ENCODE measurements at places on chromosomes 6 and 20.

GRCh38 chr20:9807136-9807535 lies 31.7 kb downstream of the PAK5 start:
- no peak for DNase-seq

GRCh38 chr6:167843023-167843422 lies 16.3 kb downstream of the AFDN start:
- no peak for DNase-seq

DNA sequence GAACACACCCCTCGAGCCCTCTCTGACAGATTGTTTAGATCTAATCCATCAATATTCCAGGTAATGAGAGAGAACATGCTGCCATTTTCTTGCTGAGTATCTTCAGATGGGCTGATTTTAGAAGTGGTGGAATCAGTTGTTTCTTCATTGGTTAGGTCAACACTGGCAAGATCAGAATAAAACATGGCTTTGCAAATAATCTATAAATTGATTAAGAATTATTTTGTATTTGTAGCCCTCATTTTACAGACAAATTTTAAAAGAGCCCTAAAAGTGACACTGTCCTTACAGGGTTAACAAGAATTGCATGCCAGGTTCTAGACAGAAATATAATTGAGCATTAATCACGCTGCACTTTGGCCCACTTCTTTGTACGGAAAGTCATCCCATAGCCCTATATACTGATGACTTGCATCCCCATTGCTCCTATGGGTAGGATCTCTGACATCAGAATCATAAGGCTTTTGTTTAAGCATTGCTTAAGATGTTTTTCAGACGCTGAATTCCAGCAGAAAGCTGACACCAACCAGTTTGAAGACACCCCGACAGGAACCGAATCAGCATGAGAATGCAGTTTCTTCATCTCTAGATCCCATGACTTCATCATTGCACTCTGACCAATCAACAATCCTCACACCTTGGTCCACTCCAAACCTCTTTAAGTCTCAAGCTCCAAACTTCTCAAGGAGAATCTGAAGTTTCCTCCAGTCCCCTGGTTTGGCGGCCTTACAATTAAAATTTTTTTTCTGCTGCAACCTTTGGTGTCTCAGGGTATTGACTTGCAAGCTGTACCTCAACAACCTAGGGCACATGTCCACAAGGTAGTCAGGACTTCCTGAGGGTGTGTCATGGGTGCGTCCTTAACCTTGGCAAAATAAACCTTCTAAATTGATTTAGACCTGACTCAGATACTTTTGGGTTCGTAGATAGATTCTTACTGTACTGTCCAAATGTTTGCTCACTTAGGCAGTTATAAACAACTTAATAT lies 7.8 kb downstream of the TDP2 start:
- DNase-seq, result no peak

DNA sequence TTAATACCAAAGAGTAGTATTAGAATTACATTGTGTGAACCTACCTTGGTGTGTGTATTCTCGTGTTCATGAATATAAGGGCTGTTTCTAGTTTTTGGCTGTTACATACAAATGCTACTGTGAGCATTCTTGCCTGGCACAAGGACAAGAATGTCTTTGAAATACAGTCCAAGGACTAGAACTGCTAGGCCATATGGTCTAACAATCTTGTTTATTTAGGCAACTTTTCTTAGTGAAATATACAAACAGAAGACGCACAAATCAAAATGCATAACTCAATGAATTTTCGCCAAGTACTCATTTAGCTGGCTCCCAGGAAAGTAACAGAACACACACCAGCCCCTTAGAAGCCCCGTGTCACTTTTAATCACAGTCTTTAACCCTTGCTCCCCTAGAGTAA lies 28.5 kb downstream of the KDM1B start:
- DNase-seq, result no peak

- DNase-seq, result no peak
Observed at GRCh38 chr20:58137236-58137635, 91.2 kb downstream of the ANKRD60 start.

GRCh38 chr6:613981-614380 lies 42.9 kb downstream of the HUS1B start:
- DNase-seq, result no peak

DNA sequence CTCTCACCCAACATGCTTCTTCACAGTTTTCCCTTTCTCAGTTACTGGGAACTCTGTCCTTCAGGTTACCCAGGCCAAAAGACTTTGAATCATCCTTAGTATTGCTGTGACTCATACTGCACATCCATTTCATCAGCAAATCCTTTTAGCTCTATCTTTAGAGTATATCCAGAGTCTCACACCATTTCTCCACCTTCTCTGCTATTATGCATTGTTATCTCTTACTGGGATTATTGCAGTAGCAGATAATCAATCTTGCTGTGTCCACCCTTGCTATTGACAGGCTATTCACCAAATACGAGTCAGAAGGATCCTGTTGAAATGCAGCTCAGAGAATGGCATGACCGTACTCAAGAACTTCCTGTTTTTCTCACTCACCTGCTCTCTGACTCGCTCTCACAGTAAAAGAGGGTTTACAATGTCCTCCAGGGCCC lies 57.3 kb downstream of the BCKDHB start:
- no peak for DNase-seq

DNA sequence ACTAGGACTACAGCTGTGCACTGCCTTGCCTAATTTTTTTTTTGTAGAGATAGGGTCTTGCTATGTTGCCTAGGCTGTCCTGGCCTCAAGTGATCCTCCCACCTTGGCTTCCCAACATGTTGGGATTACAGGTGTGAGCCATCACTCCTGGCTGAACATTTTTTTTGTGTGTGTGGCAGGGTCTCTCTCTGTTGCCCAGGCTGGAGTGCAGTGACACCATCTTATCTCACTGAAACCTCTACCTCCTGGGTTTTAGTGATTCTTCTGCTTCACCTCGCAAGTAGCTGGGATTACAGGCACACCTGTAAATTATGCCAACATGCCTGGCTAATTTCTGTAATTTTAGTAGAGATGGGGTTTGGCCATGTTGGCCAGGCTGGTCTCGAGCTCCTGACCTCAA lies 25.3 kb downstream of the PANK2 start:
- DNase-seq, result no peak

DNA sequence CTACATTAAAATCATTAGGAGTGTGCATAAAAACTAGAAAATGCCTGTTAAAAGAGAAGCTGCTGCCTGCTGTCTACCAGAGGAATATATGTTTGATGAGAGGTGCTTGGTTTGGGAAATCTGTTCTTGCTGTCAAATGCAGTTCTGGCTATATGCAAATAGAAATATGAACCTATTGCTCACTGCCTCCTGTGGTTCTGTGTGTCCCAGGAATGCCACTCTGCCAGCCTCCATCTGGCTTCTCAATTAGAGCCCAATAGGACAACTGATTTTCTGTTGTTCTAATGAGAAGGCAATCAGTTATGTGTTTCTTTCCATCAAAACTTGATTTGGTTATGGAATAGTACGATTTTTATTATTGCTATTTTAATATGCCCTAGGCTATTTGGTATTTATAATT lies 759.7 kb downstream of the HDGFL1 start:
- DNase-seq, result no peak

GRCh38 chr6:166959911-166960608 lies 3.7 kb upstream of the RNASET2 start:
- DNase-seq, result no peak

- no peak for DNase-seq
Observed at GRCh38 chr6:11437824-11438459, 99.6 kb upstream of the TMEM170B start.

DNA sequence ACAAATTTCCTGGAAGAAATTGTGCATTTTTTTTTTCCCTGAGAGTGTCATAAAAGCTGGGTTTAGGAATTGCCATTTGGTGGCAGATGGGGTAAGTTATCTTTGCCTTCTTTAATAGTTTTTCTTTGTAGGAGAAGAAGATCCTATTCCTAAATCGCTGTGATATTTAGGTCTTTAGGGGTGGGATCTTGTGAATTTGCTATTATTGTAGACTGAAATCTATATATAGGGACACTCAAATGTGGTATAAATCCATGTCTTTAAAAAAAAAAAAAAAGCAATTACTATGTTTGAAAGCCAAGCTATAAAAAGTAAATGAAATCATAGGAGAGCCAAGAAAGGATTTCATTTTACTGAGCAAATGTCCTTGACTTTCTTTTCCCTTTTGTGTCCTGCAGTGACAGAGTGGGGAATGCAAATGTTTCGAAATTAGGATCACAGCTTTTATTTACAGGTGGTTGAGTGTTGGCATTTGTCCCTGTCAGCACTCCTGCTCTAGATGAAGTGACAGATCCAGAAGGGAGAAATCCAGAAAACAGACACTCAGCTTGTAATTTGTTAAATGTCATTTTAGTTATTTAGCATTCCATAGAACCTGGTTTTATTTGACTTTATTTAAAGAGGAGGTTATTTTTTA lies 29.4 kb downstream of the TIAM2 start:
- no peak for DNase-seq

- DNase-seq, result no peak
Observed at GRCh38 chr6:43809417-43810305, 39.6 kb downstream of the VEGFA start.

- no peak for DNase-seq
Observed at GRCh38 chr6:19052219-19052618, 665.1 kb downstream of the RNF144B start.

- DNase-seq, result no peak
Observed at GRCh38 chr6:32047539-32047854, 9.3 kb downstream of the CYP21A2 start.

DNA sequence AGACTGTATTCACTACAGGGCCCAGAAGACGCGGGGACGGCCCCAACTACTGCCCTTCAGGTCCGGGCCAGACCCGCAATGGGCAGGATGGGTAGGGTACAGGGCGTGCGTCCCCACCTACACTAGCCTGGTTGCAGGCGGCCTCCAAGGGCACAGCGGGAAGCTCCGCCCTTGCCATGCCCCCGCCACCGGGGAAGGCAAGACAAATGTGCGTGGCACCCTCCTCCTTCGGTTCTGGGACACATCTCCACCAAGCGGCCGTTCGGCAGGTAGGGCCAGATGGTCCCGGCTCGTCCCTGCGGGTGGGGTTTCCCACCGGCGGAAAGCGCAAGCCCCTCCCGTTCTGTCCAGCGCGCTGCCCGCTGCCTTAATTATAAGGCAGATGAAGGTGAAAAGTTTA lies 5.6 kb downstream of the NXT1 start:
- DNase-seq, result no peak

DNA sequence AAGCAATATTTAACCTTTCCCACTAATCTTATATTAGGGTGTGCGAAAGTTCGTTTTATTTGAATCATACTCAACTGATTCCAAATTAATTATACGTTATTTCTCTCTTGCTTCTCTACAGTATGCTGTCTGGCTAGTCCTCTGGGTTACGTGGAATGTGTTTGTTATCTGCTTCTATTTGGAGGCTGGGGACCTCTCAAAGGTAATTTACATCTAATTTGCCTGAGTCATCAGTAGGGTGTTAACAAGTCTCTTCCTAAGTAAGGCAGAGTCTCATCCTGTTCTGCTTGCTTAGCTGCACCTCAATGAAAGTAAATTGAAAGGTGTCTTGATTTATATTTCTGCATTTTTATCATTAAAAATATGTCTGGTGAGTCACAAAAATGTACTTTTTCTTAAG lies 551.5 kb downstream of the NKAIN2 start:
- no peak for DNase-seq

DNA sequence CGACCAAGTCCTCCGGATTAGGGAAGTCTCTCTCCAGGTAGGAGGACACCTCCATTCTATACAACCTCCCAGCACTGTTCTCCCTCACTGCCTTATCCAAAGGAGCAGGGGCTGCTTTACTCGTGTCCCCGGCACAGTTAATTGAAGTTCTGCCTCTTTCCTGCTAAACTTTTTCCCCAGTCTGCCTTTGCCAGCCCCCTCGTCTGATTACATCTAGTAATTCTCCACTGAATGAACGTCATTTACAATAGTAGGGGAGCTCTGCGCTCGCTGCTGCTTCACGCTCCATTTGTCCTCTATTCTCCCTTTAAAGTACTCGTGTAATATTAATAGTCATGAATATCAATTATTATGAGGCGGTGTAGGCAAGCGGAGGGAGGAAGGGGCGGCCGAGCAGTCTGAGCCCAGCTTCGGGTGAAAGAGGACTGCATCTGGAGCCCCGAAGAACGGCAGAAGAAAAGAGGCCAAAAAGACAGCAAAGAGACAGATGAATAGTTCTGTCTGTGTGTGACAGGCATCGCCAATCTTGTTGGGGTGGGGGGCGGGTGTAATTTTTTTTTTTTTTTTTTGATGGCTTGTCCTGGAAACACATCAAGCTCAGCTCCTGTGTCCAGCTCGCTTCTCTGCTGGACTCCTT lies 2.9 kb downstream of the TFAP2B start:
- no peak for DNase-seq

DNA sequence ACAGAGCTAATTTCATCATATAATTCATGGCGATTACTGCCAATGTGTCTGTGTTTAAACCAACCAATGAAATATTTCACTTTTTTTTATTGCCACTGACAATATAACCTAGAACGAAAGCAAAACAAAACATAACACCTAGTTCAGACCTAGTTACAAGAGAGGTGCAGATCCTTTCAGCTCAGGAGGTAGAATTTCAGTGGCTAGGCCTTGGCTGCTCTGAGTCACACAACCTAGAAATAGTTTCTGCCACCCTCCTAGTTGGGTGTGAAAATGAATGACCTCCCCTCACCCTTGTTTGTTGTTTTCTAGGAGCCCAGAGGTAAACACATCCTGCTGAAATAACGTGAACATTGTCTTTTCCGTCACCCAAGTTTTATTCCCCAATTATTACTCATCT lies 356.3 kb downstream of the HTR1B start:
- DNase-seq, result no peak

DNA sequence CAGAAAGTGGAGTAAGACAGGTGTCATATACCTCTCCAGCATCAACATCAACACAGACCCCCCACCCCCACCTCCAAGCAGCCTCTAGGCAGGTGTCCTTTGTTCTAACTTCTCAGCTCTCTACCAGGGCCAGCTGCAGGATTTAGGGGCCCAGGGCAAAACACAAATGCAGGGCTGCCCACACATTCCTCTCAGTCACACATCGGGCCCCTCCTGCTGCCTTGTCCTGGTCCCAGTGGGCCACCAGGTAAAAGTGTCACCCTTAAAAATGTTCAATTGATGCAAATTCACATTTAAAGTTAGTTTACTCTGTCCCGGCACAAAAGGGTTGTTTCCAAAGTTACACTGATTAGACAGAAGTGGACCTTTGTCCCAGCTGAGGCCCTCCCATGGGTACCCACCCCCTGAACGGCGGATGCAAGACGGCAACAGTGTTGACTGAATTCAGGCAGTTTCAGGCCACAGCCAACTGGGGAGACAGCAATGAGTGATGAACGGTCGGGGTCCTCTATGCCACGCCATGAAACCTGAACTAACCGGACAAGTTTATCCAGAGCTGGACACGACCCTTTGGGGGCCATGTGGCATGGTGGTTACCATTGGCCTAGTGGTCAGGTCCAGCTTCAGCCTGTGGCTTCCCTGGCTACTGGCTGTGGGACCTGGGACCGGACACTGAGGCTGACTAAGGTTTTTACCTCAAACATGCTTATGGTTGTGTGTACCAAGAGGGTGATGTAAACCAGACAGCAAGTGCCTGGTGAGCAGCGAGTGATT lies 52.2 kb upstream of the UNC93A start:
- DNase-seq, result no peak
